ENCODE measurements at places on chromosomes 5 and 9.

GRCh38 chr9:76018235-76018634 is 127.8 kb downstream of the PCSK5 start:
- no peak for DNase-seq

GRCh38 chr5:32100691-32101302 is 73.3 kb downstream of the GOLPH3 start:
- DNase-seq, result no peak

DNA sequence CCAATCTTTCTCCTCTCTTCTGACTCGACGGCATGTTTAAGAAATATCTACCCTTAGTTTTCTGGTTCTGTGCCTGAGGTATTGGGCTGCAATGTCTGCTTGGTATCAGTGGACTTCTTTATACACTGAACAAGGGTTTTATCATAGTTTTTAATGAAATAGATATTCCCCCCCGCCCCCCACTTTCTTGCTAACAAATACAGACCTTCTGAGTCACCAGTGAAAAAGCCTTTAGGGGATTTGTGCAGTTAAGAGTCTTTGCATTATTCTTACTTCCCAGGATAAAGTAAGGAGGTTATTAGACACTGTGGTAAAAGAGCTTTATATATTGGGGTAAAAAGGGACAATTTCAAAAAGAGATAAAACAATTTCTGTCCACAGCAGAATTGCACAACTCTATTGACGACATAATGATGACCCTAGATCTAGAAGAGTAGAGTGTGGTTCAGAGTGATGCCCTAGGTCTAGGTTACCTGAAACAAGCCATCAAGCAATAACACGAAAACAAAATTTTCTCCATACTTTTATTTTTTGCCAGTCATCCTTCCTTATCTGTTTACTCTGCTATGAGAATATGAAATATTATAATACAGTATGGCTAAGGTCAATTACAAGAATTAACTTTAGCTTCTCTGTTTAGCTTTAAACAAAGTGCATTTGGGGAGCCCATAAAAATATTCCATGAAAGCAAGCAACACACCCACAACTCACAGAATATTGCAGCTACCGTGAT is 110.7 kb downstream of the PLK2 start:
- no peak for DNase-seq

DNA sequence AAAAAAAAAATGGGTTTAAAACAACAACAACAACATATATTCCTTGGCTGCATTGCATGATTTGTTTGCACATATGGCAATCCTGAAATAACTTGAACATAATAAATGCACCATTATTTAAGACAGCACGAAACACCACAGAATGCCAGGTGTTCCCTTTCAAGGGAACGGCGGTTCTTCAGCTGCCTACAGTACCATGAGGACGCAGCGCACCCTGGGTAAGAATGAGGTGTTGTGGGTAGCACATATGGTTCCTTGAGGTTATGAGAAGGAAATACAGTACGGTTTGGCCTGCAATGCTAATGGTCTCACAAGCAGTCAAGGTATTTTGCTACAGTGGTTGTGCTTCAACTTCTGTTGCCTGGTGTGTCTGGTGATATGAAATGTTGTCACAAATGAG is 174.8 kb downstream of the SLC12A2 start:
- DNase-seq, result no peak

- no peak for DNase-seq
Measured at GRCh38 chr9:9117866-9118265, 1318.3 kb upstream of the DMAC1 start.

DNA sequence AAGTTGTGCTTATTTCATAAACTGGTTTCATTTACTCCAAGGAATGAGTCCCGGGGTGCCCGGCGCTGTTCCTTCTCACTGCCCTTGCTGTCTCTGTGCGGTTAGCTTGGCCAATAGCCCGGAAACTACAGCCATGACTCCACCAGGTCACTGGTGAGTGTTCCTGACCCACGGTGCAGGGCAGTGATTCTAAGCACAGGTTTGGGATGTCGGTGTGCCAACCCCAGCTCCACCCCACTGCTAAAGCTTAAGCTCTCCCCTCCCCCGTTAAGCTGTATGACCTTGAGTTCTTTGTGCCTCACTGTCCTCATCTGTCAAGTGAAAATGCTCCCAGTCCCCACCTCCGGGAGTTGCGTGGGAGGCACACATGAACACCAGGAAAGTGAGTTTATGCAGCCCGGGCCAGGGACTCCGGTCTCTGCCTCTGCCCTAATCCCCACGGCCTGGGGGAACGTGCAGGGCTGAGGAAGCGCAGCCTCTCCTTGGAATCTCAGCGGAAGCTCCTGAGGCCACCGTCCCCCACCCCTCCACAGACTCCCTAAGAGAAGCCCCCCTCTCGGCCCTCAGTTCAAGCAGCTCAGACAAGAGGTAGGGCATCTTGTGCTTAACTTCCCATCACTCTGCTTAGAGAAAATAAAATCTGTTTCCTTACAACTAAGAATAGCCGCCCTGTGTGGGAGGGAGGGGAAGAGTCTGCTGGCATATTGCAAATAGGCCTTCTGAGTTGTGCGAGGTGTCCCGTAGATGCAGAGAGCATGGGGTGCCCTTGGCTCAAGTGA is 92.0 kb upstream of the RAI14 start:
- no peak for DNase-seq

DNA sequence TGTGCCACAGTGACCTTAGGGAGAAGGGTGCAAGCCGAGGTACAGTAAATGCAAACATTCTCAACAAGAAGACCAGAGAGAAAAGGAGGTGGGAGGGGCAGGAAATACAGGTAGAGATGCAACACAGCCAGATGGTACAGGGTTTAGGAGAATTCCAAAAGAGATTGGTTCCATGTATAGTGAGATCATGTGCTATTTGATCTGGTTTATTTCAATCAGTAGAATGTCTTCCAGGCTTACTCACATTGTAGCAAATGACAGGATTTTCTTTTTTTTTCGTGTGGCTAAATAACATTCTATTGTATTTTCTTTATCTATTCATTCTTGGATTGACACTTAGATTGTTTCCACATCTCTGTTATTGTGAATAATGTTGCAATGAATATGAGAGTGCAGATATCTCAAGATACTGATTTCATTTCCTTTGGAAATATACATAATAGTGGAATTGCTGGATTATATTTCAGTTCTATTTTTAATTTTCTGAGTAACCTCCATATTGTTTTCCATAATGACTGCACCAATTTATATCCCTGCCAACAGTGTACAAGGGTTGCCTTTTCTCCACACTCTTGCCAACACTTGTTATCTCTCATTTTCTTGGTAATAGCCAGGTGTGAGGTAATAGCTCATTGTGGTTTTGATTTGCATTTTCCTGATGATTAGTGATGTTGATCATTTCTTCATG is 107.8 kb upstream of the GAS1 start:
- DNase-seq, result no peak

- DNase-seq, result peak; percentile 73
Measured at GRCh38 chr9:134566196-134566847, 75.3 kb upstream of the COL5A1 start.

- no peak for DNase-seq
Measured at GRCh38 chr5:71969460-71969859, 137.8 kb upstream of the MAP1B start.

DNA sequence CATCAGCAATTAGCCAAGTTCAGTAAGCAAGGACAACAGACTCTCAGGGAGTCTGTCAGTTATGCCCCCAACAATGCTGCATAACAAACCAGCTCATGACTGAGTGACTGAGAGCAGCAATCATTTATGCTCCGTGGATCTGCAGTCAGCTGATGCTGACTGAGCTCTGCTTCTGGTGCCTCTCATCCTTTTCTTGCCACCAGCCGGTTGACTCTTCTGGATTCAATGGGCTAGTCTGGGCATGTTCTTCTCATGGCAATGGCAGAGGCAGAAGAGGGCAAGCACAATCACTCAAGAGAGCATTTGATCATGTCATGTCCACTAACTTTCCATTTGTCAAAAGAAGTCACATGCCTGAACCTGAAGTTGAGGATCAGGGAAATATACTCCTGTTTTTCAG is 157.0 kb upstream of the NTRK2 start:
- no peak for DNase-seq

GRCh38 chr9:114888607-114889006 is 41.8 kb downstream of the TNFSF8 start:
- no peak for DNase-seq

DNA sequence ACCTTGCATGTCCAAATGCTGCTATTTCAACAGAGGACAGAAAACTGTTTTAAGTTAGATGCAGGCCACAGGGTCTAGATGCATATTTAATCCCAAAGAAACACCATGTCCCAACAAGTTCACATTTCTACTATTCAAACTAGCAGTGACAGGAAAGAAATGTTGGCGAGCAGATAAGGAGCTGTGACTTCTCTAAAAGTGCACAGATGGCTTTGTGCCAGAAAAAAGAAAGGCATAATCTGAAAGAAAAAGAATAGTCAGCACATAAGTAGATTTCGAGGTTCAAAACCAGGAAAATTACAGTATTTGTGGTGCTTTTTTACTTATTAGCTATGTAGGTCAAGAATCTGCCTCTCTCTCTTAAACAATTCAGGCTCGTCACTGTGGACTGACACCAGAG is 178.3 kb downstream of the DNAH5 start:
- DNase-seq, result no peak

DNA sequence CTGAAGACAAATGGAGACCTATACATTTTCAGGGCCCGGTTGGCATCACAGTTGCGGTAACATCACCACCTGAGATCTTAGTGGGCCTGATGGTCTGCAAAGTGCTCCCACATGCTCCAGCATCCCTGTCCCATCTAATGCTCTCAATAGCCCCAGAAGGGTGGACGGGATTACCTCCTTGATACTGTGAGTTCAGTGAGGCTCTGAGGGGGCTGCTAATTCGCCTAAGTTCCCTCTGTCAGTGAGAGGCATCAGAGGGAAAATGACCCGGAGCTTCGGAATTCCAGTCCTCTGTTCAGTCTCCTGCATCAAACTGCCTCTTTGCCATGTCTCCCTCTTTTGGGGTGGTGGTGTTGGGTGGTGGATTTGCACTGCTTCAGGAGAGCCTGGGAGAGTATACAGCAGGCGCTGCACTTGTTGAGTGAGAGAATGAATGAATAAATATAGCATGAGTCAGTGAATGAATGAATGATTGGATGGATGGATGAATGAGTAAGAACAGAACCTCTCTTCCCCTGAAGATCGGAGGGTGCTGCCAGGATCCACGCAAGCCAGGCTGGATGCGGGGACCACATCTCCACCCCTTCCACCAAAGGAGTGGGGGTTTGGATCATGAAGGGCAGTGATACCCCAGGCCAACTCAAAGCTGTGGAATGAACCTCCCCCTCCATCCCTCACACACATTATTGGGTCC is 141.0 kb downstream of the GABBR2 start:
- no peak for DNase-seq

DNA sequence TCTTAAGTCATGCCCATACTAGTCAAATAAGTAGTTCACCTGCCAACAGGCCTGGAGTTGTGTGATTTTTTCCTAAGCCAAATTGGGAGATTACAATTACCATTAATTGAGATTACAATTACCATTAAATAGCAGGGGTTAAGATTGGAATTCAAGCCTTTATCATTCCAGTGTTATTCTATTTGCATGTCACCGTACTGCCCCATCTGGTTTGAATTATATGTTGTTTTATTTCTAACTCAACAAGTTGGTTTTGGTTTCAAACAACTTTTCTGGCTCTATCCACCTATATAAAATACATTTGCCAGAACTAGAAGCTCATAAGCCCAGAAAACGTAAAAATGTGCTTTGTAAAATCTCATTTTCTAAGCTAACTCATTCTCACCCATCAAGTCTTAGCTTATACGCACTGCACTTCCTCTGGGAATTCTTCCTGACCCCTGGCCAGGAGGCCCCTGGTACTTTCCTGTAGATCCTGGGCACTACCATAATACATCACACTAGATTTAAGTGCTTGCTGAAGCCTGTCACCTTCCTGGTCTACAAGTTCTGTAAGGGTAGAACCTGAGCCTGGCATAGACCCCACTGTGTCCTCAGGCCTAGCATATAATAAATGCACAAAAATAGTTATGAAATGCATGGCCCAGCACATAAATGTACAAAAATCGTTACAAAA is 242.0 kb upstream of the TRPM3 start:
- DNase-seq, result no peak

DNA sequence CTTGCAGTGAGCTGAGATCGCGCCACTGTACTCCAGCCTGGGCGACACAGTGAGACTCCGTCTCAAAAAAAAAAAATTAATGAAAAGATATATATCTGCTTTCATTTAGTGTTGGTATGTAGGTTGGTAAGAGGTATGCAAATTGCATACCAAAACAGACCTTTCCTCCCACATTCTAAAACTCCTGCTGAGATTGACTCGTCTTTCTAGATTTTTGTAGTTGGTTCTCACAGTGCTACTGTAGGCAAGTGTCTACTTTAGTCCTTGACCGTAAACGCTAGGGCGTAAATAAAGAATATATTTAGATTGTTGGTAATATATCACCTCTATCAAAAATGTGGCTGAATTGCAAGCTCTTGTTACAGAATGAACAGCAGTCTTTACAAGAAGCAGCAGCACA is 445.9 kb downstream of the CHSY3 start:
- DNase-seq, result no peak

DNA sequence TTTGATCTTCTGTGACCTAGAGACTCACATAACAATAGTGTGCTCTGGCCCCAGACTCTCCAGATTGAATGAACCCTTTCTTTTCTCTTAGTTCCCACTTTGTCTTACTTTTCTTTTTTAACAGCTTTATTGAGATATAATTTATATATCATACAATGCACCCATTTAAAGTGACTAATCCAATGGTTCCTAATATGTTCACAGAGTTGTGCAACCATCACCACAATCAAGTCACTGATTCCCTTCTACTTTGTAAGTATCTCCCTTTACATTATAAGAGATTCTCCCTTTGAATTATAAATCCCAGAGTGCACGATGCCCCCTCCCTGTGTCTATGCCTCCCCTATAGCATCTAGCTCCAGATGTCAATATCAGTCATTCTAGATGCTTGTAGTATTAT is 172.4 kb downstream of the HINT1 start:
- no peak for DNase-seq

- DNase-seq, result no peak
Measured at GRCh38 chr9:93501406-93501805, 48.0 kb upstream of the FAM120AOS start.

DNA sequence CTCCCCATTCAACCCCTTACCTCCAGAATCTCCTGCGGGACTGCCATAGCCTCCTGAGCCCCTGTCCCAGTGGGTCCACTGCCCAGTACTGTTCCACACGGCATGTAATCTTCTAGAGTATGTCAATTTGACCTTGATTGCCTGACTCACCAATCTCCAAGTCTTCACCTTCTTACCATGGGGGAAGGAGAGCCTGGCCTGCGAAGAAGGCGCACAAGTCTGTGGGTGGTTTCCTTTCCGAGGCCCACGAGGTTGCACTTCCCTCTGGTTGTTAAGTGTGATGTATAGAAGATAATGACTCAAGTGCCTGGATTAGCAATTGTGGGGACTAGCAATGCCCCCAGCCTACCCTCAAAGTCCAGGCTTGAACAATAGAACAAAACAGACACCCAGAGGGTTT is 8.1 kb upstream of the TENT4A start:
- DNase-seq, result no peak

Data from femur (tissue), 1 donor.